ENCODE measurements at places on chromosomes 5 and 9.
A peak's percentile ranks its signal among the peaks of the same experiment; 100 is the strongest.

DNA sequence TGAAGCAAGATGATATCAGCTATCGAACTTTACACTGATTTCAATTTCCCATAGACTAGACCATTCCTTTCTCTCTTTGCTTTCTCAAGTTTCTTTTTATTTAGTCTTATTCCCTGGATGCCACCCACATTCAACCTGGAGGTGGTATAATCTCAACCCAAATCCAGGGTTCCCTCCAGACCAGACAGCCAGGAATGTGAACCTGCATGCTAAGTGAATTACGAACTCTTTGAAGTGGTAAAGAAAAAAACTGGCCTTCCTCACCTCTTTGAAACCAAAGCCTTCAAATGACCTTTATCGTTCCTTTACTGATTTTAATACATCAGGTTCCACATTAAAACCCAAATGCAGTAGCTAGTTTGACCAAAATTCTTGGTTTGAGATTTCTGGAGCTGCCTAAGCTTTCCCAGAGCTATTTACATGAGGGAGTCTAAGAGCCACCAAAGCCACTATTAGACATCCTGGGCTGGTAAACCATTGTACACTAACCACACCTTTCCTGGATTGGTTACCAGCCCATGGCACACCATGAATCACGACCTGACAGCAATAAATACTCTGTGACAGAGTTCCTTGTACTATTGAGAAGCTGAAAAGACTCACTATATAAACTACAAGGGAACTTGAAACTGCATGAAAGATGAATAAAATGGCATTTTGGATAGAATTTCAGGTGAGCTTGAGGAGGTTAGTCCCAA is 323.7 kb downstream of the ADAMTS6 start:
- DNase-seq = no peak

DNA sequence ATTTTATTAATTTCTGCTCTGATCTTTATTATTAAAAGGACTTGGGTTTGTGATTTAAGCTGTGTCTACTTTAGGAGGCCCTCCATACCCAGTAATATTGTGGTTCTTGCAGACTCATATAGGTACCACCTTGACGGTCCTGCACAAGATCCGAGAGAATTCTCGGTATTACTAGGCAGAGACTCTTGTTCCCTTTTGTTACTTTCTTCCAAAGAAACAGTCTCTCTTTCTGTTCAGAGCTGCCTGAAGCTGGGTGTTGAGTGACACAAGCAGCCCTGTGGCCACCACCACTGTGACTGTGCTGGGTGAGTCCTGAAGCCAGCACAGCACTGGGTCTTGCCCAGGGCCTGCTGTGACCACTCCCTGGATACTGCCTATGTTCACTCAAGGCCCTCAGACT is 666.6 kb downstream of the SEMA5A start:
- DNase-seq = no peak

DNA sequence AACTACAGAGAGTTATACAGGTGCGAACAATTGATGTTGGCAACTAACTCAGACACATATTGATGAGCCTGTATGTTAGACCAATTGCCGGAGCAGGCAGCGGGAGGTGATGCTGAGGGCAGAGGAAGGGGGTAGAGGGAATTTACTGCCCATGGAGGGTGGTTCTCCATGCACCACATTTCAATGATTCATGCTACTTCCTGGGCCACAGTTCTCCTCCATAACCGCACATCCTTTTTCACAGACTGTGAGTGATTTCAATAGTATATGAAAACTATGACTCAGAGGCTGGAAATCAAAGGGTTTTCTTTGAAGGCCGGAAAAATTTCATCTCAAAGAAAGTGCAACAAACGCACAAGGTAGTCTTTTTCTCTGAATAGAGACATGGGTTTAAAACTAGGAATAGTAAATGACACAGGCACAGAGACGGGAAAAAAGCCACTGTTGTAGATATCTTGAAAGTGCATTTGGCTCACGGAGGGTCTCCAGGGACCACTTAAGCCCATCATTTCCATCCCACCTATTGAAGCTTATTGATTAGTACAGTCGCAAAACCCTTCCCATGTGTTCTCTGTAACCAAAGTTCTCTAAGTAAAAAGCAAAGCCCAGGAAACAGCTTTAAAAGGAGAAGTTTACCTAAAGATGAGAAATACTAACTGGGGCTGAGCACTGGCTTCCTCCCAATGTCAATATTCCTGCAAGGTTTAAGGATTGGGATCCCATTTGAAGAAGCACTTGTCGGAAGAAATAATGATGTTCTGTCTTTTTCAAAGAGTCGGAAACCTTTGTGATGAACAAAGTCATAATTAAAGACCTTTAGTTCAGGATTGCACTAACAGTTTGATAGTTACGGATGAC is 28.0 kb upstream of the ADAM19 start:
- no peak for DNase-seq

GRCh38 chr5:172630986-172631385 is 10.1 kb upstream of the NEURL1B start:
- DNase-seq = peak; percentile 40

GRCh38 chr5:169836835-169837536 is 143.3 kb downstream of the INSYN2B start:
- no peak for DNase-seq

DNA sequence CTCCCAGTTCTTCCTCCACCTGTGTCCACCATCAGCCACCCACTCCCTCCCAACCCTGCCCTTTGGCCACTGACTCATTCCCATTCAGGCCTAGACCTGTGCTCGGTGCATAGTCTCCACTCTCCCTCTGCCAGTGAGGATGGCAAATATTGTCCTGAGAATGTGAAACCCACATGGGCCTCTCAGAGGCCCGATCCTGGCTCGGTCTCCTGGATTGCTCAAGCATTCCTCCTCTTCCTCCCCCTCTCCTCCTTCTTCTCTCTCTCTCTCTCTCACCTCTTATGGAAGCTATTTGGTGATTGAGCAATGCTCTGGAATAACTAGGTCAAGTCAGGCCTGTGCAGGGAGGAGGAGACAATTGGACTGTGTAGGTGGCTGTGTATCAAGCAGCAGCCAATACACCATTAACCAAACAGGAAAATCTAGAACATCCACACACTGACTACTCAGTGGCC is 99.9 kb downstream of the KLF4 start:
- no peak for DNase-seq

DNA sequence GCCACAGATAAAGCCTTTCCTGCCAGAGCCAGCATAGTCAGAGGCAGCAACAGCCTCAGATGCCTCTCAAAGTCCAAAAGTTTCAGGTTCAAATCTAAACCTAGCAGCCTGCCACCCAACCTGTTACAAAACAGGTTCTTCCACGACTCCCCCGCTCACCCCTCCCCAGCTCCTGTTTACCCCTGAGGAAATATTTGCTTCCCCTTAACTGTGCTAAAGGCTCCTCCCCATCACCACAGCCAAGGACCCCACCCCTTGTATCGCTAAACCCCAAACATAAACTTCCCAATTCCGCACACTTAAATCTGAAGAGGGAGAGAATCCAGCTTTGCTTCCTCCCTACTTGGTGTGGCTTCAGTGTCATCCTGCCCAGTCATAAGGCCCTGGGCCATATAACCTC is 15.4 kb upstream of the VDAC1 start:
- DNase-seq = no peak

GRCh38 chr9:117412841-117413240 is 2.0 kb downstream of the ASTN2 start:
- DNase-seq = no peak

DNA sequence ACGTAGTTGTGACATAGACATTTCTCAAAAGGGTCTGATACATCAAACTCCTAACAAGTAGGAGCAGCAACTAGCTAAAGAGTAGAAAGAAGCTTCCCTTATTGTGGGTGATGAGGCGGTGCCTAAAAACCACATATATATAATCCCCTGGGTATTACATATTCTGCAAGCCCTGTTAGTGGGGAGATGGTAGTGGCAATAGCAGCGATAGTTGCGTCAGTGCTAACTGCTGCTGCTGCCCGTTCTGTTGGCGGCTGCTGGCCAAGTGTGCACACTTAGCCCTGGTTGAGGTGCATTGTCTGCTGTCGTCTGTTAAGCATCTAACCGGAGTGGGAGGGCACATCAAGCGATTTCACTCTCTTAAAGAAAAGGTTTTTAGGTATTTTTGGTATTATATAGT is 35.8 kb downstream of the VLDLR start:
- no peak for DNase-seq

- DNase-seq = peak; percentile 83
Measured at GRCh38 chr9:123268465-123269259, at the start of gene STRBP. TSS of gene STRBP (minus strand) at chr9:123268586. CDS start at chr9:123184134, 84,452 bp downstream.

All from SK-N-DZ (cell line).